ENCODE measurements at places on chromosomes 2 and 18.

DNA sequence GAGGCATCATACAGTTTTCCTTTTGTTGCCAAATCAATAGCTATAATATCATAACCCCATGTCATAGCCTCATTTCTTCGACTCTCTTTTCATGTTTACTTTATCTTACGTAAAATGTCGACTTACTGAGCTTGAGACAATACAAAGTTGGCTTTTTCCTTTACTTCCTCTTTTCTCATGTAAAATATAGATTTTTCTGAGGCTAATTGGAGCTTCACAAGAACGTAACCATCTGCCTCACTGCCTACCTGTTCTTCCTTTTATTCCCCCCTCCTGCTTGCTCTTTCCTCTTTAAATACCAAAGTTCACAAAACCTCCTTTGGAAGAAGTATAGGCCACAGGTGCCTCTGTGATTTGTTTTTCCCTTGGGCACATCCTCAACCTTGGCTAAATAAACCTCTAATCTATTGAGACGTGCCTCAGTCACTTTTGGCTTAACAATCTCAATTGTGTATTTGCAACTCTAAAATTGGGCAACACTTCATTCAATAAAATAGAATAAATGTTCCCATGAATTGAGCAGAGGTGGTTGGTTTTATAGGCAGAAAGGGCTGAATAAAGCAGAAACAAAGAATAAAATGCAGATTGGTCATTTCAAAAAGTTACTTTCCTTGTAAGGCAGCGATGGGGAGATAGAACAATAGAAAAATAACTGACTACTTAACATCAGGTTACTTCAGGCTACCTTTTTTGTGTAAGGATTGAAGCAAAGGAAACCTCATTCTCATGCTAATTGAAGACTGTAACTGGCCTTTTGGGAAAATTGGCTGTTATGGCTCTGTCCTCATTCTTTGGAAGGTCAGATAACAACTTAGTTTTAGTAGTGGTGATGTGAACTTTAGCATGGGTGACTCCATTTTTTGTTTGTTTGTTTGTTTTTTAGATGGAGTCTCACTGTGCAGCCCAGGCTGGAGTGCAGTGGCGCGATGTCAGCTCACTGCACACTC is 21.3 kb downstream of the COMMD1 start:
- peak; percentile 20 for DNase-seq

- DNase-seq: no peak
Measured at GRCh38 chr18:24683925-24684324, 223.5 kb downstream of the HRH4 start.

GRCh38 chr2:145931781-145932395 is 1412.0 kb upstream of the ZEB2 start:
- no peak for DNase-seq

DNA sequence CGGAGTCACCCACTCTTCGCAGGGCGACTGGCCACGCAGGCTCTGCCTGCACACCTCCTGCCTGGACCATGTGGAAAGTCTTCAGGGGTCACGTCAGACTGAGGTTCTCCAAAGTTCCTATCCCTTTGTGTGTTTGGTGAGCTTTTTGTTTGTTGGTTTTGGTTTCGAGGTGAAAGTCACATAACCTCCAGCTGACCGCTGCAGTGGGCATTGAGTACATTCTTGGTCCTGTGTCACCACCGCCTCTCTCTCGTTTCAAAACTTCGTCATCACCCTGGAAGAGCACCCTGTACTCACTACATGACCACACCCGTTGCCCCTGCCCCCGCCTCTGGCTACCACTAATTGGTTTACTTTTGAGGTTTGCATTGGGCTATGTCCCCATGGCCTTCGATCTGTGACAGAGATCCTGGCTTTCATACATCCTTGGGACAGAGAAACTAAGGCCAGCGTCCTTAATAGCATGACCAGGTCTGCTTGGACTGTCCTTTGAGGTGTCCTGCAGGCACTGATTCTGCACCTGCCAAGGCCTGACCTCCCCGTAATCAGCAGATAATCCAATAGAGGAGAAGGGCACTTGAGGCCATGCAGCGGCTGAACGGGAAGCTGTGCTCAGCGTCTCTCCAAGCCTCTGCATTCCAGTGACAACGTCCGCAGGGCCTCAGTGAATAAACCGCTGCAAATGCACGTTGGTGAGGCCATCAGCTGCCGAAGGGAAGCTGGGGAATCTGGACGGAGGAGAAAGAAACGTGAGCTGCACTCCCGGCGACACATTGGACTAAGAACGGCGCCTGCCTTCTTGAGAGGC is 46.8 kb downstream of the SH3BP4 start:
- no peak for DNase-seq

GRCh38 chr2:190551928-190552327 is 17.4 kb upstream of the NEMP2 start:
- no peak for DNase-seq

DNA sequence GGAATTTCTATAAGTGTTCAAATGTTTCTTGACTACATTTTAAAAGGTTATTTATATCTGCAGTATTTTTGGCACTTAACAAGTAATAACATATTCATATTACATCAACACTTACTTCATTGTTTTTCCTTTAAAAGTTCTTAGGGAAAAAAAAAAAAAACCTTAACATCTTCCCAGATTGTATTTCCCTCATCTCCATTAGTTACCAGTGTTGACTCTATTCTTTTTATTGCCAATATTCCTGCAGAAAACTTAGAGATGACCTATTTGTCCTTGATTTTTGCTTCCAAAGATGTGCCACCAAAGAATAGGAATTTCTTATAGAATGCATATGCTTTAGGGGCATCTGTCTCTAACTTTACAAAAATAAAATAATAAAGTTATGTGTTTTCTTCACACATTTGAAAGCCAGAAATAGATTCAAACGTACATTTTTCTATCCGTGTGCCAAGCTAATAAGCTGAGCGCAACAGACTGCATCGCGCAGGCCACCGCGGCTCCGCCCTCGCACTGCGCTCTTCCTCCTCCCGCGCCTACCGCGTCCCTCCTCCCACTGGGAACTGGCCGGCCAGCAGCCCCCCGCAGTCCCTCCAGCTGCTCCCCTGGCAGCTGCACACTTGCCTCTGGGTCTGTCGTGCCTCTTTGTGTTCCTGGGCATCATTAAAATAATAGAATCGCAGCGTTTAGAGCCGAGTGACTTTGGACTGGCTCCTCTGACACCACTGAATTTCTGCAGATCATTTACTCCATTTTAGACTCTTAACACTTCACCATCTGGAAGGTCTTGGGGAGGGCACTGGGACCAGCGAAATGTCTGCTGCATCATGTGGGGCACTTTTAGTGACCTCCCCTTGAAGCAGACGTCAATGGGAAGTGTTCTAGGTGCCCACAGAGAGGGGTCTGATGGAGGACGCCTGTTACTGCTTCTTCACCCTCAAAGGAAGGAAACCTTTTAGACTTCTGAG is 21.2 kb upstream of the NAB1 start:
- no peak for DNase-seq

- DNase-seq: no peak
Measured at GRCh38 chr18:6203791-6204190, 210.9 kb downstream of the L3MBTL4 start.

All from KG1 (cell line).